ENCODE measurements at places on chromosomes 12 and 14. TPM values are rescaled to one million over a fixed set of nuclear protein-coding genes. Genes with fewer than 3 reads are reported as not detected.

Gene LMO3
- total RNA-seq: 0.13 TPM

Gene RHEBL1
- 2.3 TPM for total RNA-seq

Gene SERPINA9
- not detected for total RNA-seq

Gene CLMN
- total RNA-seq: 0.99 TPM

Gene TEX52
- total RNA-seq: not detected

Gene LIN7A
- total RNA-seq: not detected

Gene DLGAP5
- 0.49 TPM for total RNA-seq

Gene MYO1H
- not detected for total RNA-seq

DNA sequence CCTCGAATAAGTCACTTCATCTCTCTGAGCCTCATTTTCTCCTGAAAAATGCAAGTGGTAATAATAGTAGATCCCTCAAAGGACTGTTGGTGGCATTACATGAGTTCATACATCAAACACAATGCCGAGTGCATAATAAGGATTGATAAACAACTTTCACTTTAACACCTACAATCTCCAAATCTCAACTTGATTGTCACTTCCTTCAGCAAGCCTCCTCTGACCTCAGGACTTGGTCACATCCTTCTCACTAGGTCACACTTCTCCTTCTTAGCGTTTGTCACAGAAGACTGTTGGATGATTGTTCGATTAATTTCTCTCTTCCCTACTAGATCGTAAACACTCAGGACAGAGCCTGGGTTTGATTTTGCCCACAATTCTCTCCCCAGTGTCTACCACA is 7.9 kb upstream of the PRKAB1 start:
- DNase-seq: no peak

DNA sequence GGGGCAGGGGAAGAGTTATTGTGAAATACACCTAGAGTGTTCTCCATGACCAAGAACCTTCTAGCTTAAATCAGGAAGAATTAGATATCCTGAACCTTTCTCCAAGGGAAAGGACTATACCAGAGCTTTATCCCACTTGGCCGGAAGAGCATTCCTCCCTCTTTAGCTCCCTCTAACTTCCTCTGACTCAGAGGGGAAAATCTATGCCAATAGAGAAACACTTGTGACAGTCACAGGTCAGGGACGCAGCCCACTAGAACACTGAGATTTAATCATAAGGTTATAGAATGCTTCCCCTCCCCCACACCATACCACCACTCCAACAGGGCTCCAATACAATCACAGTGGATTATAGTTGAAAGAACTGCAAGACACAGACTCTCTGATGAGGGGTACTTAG is 55.4 kb upstream of the RFX4 start:
- no peak for DNase-seq

- DNase-seq: peak; percentile 18
Measured at GRCh38 chr12:66188584-66189485, at the start of gene IRAK3. Gene IRAK3, plus strand, starts transcription at chr12:66189214. Its CDS starts 86 bp downstream, at chr12:66189300.

DNA sequence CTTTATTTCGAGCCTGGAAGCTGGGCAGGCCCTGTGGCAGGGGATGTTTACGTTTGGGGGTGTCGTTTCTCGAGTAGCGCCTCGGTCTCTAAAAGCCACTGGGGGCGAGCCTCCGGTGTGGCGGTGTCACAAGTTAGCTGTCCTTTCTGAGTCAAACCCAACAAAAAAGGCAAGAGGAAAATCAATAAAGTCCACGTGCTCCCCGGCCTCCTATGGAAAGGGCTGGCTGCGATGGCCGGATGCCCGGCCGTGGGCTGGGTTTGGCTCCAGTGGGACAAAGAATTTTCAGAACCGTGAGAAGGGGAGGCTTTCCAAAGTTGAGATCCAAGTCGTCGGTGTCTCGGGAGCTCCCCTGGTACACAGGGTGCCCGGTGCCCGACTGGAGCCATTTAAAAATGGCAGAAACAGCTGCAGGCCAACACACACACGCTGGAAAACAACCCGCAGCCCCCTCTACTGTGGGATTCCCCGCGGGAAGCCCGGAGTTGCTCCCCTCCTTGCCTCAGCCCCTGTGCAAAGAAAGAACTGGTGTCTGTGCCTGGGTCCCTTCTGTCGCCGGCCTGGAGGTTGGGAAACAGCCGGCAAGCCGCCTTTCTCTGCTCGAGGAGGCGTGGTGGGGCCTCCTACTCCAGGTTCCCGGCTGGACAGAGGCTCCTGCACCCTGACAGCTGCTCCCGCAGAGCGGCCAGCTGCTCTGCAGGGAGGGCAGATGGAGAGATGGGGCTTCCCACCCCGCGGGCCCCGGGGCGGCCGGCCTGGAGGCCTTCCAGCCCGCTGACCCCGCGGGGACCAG is 1.9 kb downstream of the BCL7A start:
- DNase-seq: no peak
